ENCODE measurements at places on chromosomes 7 and 10.

DNA sequence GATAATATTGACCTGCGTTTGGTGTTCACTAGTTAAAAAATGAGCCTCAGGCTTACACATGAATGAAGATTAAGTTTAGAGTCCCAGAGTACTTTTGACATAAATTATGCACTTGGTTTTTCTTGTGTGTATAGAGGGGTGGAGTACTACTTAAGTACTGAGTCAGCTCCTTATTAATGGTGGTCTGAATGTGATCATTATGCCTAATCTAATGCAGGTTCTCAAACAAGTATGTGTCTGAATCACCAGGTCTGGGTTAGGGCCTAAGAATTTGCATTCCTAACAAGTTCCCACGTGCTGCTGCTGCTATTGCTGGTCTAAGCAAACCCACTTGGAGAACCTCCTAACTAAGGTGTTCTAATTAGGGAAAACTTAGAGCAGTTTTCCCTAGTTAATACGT is 30.7 kb upstream of the STOX1 start:
- peaks cover 39% of the 10 kb centered on the region for H3K36me3 ChIP-seq
- no peak for DNase-seq
- H3K27me3 ChIP-seq, result no peaks in the 10 kb centered on the region
- H3K4me3 ChIP-seq, result no peak overlapping the region
- H3K4me1 ChIP-seq, result peaks cover 4% of the 10 kb centered on the region
- no peak overlapping the region for H3K27ac ChIP-seq

DNA sequence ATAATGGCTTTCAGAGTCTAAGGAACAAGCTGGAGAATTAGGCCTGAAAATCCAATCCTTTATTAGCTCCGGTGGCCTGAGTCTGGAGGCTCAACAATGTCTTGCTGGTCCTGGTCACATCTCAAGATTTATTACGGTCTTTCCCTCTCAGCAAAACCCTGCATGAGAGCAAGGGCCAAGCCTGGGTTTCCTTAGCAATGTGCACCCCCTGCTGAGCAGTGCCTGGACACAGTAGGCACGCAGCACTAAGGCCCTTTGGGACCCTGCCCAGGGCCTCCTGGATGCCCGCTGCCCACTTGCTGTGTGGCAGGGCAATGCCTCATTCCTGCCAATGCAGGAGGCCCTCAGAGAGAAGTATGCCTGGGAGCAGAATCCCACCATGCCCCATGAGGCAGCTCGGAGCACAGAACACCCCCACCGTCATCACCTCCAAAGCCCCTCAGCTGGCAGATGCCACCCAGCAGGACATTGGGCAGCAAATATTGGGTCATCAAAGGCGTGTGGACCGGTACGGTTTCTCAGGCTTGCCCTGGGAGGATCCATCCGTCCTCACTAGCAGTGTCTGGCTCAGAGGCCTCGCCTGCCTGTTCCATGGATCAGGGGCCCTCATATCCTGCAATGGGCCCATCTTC is 156.4 kb downstream of the OAT start:
- DNase-seq, result no peak
- no peak overlapping the region for H3K27ac ChIP-seq
- no peaks in the 10 kb centered on the region for H3K27me3 ChIP-seq

GRCh38 chr7:39453743-39454355 is 112.4 kb upstream of the YAE1 start:
- DNase-seq, result no peak
- no peak overlapping the region for H3K4me3 ChIP-seq
- peaks cover 3% of the 10 kb centered on the region for H3K27me3 ChIP-seq
- H3K36me3 ChIP-seq, result no peaks in the 10 kb centered on the region
- no peaks in the 10 kb centered on the region for H3K4me1 ChIP-seq
- H3K27ac ChIP-seq, result no peak overlapping the region

- H3K27ac ChIP-seq, result no peak overlapping the region
- no peaks in the 10 kb centered on the region for H3K4me1 ChIP-seq
- no peak overlapping the region for H3K4me3 ChIP-seq
- no peak for DNase-seq
These were observed 208.8 kb downstream of the KCNMA1 start for GRCh38 chr10:77428691-77429395.

- H3K4me1 ChIP-seq, result no peaks in the 10 kb centered on the region
- no peaks in the 10 kb centered on the region for H3K36me3 ChIP-seq
- peaks cover 19% of the 10 kb centered on the region for H3K27me3 ChIP-seq
- H3K4me3 ChIP-seq, result no peak overlapping the region
- no peak for DNase-seq
These were observed 58.4 kb downstream of the JCAD start for GRCh38 chr10:30000802-30001571.

DNA sequence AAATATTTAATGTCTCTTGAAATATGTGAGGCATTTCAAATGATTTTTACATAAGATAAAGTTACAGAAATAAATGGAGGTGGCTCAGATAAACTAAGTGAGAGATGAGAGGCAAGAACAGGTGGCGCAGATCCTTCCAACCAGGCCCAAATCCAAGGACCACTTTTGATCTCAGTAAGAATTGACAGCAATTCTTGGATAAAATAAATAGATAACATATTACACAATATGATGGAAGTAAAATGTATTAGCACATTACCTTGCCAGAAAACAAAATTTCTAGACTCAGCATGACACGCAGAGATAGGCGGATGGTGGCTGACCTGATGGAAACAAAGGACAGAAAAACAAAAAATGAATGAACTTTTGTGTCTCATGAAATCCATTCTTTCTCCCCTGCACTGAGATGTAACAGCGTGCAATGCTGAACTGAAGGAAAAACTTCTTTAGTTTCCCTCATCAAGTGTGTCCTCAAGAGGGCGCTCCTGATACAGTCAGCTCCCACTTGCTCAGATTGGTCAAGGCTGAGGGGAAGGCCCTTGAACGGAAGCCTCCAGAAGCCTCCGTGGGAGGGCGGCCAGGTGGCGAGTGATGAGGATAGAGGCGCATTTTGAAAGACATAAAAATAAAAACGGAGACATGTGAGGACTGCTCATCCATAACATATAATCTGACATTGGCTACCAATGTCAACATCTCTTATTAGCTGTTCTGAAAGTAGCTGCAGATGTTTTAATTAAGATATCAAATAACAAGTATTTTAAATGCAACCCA is 62.8 kb upstream of the GSDME start:
- peaks cover 40% of the 10 kb centered on the region for H3K4me1 ChIP-seq
- no peaks in the 10 kb centered on the region for H3K27me3 ChIP-seq
- H3K27ac ChIP-seq, result peak overlapping the region; percentile 94
- H3K4me3 ChIP-seq, result peak overlapping the region; percentile 80

DNA sequence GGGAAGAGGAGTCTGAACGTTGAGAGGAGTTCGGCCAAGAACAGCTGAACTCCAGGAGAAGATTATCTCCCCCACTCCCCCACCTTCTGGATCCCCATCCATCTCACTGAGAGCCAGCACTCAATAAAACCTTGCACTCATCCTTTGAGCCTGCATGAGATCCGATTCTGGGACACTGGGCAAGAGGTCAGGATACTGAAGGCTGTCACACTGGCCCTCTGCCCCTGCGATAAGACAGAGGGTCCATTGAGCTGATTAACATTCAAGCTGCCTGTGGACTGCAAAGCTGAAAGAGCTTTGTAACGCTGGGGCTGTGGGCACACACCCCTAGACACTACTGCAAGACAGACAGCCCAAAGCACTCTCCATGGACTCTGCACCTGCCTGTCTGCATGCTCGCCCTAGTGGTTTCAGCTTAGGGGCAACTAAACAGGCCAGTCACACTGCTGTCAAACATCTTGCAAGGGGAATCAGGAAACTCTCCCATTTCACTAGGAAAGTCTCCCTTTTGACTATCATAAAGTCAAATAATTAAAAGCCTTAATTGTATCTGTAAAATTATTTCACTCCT is 42.3 kb upstream of the CNTNAP2 start:
- H3K36me3 ChIP-seq, result no peaks in the 10 kb centered on the region
- no peaks in the 10 kb centered on the region for H3K4me1 ChIP-seq
- DNase-seq, result no peak
- H3K27ac ChIP-seq, result no peak overlapping the region

- H3K27me3 ChIP-seq, result no peaks in the 10 kb centered on the region
- H3K27ac ChIP-seq, result no peak overlapping the region
- H3K36me3 ChIP-seq, result no peaks in the 10 kb centered on the region
- no peak for DNase-seq
- H3K4me1 ChIP-seq, result no peaks in the 10 kb centered on the region
These were observed 44.7 kb downstream of the EBF3 start for GRCh38 chr10:129919358-129919757.

GRCh38 chr7:45161842-45162241 is 4.3 kb downstream of the RAMP3 start:
- peaks cover 9% of the 10 kb centered on the region for H3K4me1 ChIP-seq

DNA sequence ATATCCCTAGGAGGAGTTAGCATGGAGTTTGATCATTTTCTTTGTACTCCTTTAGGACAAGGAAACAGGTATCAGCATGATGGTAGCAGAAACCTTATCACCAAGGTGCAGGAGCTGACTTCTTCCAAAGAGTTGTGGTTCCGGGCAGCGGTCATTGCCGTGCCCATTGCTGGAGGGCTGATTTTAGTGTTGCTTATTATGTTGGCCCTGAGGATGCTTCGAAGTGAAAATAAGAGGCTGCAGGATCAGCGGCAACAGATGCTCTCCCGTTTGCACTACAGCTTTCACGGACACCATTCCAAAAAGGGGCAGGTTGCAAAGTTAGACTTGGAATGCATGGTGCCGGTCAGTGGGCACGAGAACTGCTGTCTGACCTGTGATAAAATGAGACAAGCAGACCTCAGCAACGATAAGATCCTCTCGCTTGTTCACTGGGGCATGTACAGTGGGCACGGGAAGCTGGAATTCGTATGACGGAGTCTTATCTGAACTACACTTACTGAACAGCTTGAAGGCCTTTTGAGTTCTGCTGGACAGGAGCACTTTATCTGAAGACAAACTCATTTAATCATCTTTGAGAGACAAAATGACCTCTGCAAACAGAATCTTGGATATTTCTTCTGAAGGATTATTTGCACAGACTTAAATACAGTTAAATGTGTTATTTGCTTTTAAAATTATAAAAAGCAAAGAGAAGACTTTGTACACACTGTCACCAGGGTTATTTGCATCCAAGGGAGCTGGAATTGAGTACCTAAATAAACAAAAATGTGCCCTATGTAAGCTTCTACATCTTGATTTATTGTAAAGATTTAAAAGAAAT is 4.8 kb downstream of the BAMBI start:
- peaks cover 24% of the 10 kb centered on the region for H3K4me1 ChIP-seq
- peaks cover 29% of the 10 kb centered on the region for H3K27me3 ChIP-seq
- DNase-seq, result no peak
- H3K4me3 ChIP-seq, result no peak overlapping the region

- H3K36me3 ChIP-seq, result no peaks in the 10 kb centered on the region
- H3K4me1 ChIP-seq, result no peaks in the 10 kb centered on the region
- no peak for DNase-seq
- H3K4me3 ChIP-seq, result no peak overlapping the region
- no peak overlapping the region for H3K27ac ChIP-seq
These were observed 52.2 kb downstream of the DIP2C start for GRCh38 chr10:637221-637620.

DNA sequence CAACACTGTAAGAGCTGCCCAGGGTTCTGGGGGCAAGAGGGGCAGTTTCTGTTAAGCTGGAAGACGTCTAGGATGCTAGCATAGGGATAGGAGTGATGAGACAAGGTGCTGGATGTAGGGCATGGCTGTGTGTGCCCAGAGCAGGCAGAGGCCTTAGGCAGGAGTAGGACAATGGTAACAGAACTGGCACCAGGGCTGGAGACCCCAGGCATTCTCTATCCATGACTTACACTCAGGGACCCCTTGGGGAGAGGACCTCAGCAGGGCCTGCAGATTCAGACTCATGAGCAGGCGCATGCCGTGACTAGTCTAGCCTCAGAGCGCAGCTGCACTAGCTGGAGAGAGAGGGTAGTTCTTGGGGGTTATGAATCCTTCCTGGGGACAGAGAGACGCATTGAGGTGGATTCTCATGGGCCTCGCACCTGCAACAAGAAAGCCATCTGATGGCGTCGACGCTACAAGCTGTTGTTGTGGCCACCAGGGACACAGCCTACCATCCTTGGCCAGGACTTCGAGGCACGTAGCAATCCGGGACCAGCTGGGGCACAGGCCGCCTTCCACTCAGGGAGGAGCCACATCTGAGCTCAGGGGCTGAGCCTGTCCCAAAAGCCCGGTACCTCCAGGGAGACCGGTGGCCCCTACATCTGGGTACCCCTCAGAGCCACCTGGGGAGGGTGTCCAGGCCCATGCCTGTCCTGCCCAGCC is 474.1 kb downstream of the PTPRN2 start:
- H3K27ac ChIP-seq, result no peak overlapping the region
- no peak for DNase-seq
- no peak overlapping the region for H3K4me3 ChIP-seq
- no peaks in the 10 kb centered on the region for H3K27me3 ChIP-seq
- no peaks in the 10 kb centered on the region for H3K4me1 ChIP-seq

- H3K36me3 ChIP-seq, result no peaks in the 10 kb centered on the region
- H3K27me3 ChIP-seq, result peaks cover 41% of the 10 kb centered on the region
- no peak overlapping the region for H3K27ac ChIP-seq
- no peak overlapping the region for H3K4me3 ChIP-seq
These were observed 112.8 kb upstream of the LANCL2 start for GRCh38 chr7:55252386-55252785.

DNA sequence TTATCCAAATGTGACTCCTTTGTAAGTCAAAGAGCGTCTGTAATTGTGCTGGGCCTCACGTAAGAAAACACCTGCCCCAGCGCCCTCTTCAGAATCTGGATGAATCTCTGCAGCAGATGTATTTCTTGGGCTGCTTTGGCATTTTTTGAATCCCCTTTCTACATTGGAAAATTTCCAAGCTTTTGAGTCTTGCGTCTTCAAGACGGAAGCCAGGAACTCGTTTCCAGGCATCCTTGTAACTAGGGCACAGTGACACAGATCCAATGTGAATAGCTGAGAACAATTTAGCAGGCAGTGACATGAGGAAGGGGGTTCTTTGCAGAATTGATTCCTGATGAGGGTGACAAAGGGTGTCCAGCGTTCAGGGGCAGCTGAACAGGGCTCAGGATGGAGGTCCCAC is 862.3 kb downstream of the TYW1 start:
- no peak for DNase-seq
- H3K36me3 ChIP-seq, result no peaks in the 10 kb centered on the region
- H3K4me1 ChIP-seq, result no peaks in the 10 kb centered on the region

- H3K4me3 ChIP-seq, result no peak overlapping the region
- H3K27me3 ChIP-seq, result peaks cover 9% of the 10 kb centered on the region
- DNase-seq, result no peak
- no peak overlapping the region for H3K27ac ChIP-seq
- H3K36me3 ChIP-seq, result no peaks in the 10 kb centered on the region
- H3K4me1 ChIP-seq, result no peaks in the 10 kb centered on the region
These were observed 171.2 kb downstream of the ARHGAP21 start for GRCh38 chr10:24552346-24553016.
